Stimulated activated CD4-positive, alpha-beta T cell treated with anti-CD3 and anti-CD28 coated beads, Interleukin-1b, Interleukin-23, amount 100 ng/mL, for 1 hour (primary cell): ENCODE measurements at places on chromosomes 2 and 18.

- no peak for DNase-seq
These were observed 85.9 kb upstream of the RANBP2 start for GRCh38 chr2:108633409-108633808.

DNA sequence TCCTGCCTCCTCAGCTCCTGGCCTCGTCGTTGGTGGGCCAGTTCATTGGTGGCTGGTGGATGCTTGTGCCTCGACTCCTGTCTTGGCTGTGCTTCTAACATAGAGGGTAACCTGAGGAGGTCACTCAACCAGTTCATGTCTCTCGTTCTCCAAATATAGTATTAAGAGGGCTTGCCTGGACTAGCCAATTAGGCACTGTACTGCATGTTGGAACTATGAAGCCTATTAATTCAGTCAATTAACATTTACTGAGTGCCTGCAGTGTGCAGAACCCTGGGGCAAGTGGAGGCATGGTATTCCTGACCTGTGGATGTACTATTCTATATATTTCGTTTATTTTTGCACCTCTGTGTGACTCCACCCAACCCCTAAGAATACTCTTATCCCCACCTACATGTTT, 89.9 kb upstream of the PELI1 start:
- DNase-seq = no peak

- DNase-seq = no peak
These were observed 433.0 kb upstream of the POU3F3 start for GRCh38 chr2:104420953-104421352.

DNA sequence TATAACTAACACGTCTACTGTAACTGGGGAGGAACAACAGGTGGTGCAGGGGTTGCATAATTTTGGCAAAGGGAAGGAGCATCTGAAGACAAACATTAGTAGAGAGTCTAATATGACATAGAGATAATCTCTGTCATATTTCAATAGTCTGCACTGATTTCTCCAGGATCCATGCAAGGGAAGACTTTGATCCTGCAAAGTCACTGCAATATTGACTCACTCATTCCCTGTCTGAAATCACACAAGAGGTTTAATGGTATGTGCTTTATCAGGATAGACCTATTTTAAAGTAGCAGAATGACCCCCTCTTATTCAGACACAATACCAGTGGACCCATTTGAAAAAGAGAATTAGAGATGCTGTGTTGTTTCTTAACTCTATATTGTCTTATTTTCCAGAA, 98.7 kb upstream of the CAVIN2 start:
- no peak for DNase-seq

DNA sequence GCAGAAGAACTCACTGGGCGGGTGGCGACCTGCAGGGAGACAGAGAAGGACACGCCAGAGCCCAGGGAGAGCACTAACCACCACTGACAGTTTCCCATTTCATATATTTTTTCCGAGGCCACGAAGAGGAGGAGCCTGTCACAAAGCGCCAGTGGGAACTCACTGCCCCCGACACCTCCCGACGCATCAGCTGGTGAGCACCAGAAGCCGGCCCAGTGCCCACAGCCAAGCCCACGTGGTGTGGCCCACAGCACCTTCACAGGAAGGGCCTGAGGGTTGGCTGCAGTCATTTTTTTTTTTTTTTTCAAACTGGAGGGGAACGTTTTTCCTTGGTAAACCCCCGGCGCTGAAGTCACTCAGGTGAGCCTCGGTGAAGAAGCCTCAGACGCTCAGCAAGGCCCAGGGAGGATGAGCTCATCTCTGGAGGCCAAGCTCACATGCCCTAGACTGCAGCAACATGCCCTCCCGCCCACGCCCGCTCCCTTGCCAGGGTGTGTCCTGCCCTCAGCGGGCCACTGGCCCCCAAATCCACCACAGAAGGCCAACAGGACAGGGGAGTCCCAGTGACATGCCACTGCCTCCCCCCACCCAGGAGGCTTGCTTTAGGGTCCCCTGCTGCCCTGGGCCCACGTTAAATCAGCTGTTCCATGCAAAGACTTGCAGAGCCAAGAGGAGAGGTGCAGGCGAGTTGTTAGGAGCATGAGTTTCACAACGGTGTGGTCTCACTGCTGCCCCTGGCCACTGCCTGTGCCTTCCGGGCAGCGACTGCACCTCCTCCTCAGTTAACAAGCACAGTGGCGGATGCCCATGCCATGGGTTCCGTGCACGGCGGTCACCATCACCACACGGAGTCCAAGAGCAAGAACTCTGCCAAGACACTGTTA, 68.1 kb downstream of the PARD6G start:
- DNase-seq = no peak

- no peak for DNase-seq
These were observed 1.3 kb upstream of the YWHAQ start for GRCh38 chr2:9631878-9632700.
